Activated gamma-delta T cell treated with Interleukin-2 at 50 U/mL for 16 hours (primary cell): ENCODE measurements at places on chromosomes 16 and 17.

DNA sequence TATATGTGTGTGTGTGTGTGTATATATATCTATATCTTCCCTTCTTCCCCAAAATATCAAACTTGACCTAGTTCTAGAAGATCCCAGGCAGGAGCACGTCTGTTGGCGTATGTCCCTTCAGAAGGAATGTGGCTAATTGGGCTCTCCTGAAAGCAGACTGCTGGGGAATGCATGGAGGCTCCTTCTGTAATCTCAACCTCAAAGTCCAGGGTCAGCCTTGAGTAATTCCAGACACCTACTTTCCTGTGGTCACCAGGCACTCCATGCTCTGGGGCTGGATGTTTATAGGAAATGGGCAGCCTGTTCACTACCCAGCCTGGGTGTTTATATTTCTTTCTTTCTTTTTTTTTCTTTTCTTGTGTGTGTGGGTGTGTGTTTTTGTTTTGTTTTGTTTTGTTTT lies 13.4 kb downstream of the BCO1 start:
- DNase-seq, result no peak

- no peak for DNase-seq
Measured at GRCh38 chr16:49856672-49857330, 889 bp upstream of the ZNF423 start.

- DNase-seq, result no peak
Measured at GRCh38 chr16:56382459-56382858, 42.9 kb downstream of the AMFR start.

DNA sequence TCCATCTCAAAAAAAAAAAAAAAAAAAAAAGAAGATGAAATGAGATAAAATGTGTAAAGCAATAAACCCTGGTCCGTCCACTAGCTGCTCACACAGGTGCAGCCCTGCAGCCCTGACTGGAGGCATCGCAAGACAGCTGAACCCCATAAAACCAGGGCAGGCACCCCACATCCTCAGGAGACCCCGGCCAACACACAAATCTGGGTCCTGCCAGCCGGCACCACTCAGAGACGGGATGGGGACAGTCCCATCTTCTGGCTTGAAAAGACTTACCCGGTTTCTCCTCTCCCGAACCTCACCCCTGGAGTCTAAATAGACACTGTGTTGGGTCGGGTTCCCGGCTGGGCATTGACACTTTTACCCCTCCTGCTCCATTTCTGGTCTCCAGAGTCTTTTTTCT lies 52.7 kb upstream of the TNRC6C start:
- no peak for DNase-seq

DNA sequence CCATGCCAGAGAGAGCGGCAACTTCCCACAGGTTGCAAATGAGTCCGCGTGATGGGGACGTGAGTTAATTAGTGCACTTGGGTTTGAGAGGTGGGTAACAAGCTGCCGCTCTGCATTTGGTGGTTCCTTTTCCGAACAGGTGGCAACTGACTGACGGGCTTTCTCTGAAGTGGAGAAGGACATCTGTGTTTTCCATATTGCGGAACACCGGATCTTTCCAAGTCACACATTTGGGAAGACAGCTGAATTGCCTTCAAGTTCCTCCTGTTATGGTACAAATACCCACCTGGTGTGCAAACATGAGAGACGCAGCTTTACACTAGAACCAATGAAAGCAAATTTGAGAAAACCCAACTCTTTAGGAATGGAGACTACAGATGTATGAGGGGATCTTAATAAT lies 451.3 kb upstream of the ZFHX3 start:
- DNase-seq, result no peak

DNA sequence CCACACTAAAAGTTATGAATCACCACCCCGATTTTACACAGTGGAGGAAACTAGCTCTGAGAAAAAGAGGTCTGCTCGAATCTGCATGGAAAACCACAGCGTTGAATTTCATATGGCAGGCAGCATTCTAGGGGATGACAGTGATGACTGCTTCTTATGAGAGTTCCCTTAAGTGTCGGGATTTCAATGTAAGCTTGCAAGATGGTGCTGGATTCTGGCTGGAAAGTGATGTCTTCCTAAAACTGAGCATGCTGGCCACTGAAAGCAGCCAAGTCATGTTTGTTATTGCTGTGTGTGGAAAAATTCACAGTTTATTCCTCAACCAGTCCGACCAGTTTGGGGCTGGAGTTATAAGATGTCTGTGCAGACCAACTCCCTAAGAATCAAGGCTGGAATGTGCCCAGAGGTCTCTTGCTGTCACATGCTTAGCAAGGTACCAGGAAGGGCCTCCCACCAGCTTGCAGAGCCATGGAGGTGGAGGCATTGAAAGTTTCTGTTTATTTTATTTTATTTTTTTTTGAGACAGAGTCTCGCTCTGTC lies 37.2 kb upstream of the GAN start:
- no peak for DNase-seq

GRCh38 chr16:59042301-59042700 lies 308.2 kb upstream of the GOT2 start:
- DNase-seq, result no peak

- no peak for DNase-seq
Measured at GRCh38 chr17:17468217-17469010, 8.4 kb upstream of the MED9 start.

GRCh38 chr16:90012991-90013745 lies 6.1 kb downstream of the DBNDD1 start:
- no peak for DNase-seq

GRCh38 chr16:669666-670065 lies 1.7 kb downstream of the RHOT2 start:
- no peak for DNase-seq

DNA sequence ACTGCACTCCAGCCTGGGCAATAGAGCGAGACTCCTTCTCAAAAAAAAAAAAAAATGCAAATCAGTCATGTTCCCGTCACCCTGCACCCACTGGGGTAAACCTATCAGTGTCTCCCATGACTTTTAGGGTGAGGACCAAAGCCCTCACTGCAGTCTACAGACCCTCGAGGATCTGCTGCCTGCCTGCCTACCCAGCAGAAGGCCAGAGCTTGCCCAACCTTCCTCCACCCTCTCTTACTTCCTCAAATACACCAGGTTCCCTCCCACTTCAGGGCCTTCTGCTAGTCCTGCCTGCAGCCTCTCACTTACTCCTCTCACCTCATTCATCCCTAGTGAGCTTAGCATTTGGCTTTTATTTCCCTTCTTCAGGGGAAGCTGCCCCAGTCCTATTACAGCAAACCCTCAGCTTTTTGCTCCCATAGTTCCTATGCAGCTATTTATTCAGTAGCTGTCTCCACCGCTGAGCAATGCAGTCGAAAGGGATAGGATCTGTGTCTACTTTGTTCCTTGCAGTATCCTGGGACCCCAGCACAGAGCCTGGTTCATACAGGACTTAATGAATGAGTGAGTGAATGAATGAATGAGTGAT lies 17.8 kb upstream of the TOB1 start:
- no peak for DNase-seq

GRCh38 chr17:12605222-12605621 lies 60.5 kb upstream of the MYOCD start:
- no peak for DNase-seq

DNA sequence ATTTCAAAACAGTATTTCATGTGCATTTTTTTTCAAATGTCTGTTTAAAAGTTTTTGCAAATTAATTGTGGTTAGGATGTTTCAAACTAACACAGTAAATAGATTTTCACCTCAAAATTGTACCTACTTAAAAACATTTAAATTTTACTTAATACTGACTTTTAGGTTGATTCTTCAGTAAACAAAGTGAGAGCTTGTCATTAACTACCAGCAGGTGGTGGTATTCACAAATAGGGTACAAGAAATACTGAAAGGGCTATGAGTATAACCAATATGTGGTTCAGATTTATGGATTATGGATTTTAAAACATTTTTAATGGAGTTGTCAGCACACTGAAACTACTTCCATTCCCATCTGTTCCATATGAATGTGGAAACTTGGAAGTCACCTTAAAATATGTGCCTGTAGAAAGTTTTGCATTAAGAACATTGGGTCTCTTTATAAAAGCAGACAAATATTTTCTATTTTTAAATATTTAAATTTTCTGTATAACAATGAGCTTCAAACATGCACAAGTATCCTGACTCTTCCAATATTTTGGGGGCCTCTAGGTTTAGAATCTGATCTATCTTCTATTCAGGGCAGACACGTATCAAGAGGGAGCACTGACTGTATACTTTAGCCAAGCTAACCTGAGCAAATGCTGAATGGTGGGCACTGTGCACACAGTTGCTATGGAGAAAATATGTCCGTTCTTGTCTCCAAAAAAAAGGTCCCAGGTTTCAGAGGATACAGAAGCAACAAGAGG lies 155.6 kb downstream of the SNX11 start:
- DNase-seq, result no peak

DNA sequence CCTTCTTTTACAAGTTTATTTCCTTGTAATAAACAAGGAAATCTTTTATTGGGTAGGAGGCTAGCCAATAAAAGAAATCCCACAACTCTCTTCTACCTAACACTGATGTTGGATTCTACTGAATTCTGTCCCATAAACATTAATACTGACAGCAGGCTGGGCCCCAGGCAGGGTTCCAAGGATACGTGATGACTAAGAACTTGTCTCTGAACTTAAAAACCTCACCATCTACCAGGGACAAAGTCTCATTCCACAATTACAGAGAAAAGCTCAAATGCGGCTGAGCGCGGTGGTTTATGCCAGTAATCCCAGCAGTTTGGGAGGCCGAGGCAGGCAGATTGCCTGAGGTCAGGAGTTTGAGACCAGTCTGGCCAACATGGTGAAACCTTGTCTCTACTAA lies 64.9 kb downstream of the ARHGAP17 start:
- DNase-seq, result no peak

GRCh38 chr17:81178136-81179091 lies 12.4 kb upstream of the AATK start:
- DNase-seq, result no peak

DNA sequence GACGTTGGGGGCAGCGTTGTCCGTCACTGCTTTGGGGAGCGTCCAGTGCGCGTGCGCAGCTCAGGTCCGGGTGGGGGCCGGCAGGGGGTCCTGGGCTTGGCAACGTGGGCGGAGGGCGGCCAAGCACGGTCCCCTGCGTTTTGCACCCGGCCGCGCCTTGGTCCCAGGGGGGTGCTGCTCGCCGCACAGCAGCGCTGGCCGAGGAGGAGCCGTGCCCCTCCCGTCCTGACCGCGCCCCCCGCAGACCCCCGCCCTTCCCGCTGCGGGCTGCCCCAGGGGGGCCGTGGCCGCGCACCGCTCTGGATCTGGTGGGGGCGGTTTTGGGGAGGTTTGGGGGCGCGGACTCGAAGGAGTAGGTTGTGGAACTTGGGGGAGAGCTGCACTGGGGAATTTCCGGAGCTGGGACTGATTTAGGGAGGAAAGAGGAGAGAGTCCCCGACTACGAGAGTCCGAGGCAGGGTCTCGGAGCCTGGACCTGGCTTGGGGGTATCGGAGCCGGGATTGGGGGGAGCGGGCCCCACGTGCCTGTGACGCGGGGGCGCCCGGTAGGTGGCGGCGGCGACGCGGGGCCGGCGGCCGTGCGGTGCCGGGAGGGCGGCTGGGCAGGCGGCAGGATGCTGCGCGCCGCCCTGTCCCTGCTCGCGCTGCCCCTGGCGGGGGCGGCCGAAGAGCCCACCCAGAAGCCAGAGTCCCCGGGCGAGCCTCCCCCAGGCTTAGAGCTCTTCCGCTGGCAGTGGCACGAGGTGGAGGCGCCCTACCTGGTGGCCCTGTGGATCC lies at the start of gene SLC9A5:
TSS of gene SLC9A5 (plus strand) at position 579 of the 777 bp plus-strand sequence. CDS start at position 615, 36 bp downstream.
- DNase-seq, result no peak

DNA sequence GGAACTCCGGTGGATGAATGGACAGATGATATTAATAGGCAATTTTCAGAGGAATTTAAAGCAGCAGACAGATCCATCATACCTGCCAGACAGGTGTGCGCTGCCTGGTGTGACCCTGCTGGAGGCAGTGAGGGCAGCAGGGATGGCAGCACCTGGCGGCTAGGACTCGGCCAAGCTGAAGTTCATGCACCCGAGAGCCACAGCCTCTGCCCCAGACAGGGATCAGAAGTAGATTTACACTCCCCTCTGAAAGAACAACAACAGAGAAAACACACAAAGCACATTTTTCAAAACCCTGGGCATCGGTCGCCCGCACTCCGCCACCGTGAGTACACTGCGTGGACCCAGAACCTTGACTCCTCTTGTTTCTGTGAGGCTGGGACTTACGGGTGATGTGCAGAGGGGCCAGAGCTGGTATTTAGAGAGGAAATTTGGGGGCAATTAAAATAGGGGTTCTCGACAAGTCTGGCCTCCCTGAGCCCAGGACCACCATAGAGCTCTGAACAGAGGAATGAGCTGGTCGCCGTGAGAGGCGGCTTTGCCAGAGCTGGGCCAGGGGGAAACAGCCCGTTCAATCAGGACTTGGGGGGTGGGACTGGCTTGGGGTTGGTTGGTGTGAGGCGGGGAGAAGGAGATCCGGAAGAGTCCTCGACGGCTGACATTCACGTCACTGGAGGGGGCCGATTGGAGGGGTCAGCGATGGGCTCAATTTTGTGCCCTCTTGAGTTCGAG lies 101.0 kb downstream of the METRNL start:
- no peak for DNase-seq

GRCh38 chr16:57809276-57810196 lies 7.2 kb upstream of the KIFC3 start:
- DNase-seq, result no peak

DNA sequence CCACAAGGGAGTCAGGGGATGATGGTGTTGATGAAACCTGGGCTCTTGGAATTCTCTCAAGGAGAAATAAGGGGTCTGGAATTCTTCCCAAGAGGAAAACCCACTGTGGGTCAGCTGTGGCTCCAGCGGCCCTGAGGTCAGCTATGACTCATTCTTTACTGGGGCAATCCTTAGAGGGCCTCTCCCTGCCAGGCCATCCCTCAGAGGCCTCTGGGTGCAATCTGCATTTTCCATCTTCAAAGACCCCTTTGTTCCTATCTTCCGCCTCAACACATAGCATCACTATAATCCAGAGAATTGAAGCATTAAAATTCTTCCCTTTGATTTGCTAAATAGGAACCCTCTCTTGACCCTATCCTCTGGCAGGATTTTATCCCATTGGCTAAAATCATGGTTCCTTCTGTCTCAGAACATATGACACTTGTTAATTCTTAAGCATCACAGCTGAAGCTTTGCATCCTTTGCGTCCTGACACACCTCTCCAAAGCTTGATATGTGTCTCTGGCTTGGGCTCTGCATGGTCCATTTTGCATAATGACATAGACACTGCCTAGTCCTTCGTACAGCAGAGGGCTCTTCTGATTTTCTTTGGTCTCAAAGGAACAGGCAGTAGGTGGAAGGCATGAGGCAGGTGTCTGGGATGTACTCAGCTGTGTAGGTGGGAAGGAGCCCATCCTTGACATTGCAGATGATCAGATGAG lies 4.4 kb upstream of the KRT37 start:
- no peak for DNase-seq

DNA sequence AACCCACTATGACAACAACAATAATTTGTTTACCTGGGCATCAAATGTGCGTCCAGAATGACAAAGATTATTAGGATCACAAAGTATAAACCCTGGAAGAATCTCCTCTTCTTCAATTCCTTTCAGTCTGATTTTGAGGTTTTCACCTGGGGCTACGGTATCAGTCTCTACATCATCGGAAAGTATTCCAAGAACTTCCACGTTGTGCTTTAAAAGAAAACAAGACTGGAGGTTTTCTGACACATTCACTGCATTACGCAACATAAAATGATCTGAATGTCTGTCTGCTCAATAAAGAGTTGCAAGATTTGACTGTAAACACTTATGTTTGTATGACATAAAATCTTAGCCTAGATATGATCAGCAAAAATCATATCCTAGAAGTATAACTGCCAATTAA lies 26.0 kb upstream of the RSL1D1 start:
- DNase-seq, result no peak
